Stimulated activated naive CD8-positive, alpha-beta T cell treated with anti-CD3 and anti-CD28 coated beads, Interleukin-15, amount 100 ng/mL, for 72 hours (primary cell): ENCODE measurements at places on chromosomes 1 and 21.
A peak's percentile ranks its signal among the peaks of the same experiment; 100 is the strongest.

DNA sequence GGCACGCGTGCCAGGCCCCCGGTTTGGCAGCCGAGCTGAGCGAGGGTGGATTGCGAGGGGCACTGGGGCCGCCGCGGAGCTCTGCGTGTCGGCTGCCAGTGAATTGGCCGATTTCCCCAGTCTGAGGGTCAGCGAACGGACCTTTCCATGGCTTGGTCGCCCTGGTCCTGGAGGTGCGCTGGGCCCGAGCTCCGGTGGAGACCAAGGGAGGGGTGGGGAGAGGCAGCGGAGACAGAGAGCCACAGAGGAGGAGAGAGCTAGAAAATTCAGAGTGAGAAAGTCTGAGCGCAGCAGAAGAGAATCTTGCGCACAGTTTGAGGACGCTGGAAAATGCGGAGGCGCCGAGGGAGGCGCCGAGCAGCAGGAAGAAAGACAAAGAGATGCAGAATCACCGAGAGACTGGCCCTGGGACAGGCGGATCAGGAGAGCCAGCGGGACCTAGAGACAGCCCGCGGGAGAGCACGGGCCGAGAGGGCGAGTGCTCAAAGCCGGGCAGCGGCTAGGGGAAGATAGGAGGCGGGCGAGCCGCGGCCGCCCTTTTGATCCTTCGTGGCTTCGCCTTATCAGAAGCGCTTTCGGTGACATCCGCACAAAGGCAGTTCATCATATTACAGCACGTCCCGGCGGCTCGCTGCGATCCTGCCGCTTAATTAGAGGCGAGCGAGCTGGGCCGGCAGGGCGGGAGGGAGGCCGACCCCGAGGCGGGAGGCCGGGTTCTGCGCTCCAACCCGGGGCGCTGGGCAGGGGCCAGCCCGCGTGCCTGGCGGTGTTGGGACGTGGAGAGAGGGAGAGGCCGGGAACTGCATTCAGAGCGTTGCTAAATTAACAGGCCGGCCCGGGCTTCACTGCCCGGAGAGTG is 12.7 kb downstream of the PAX7 start:
- peak; percentile 27 for DNase-seq

DNA sequence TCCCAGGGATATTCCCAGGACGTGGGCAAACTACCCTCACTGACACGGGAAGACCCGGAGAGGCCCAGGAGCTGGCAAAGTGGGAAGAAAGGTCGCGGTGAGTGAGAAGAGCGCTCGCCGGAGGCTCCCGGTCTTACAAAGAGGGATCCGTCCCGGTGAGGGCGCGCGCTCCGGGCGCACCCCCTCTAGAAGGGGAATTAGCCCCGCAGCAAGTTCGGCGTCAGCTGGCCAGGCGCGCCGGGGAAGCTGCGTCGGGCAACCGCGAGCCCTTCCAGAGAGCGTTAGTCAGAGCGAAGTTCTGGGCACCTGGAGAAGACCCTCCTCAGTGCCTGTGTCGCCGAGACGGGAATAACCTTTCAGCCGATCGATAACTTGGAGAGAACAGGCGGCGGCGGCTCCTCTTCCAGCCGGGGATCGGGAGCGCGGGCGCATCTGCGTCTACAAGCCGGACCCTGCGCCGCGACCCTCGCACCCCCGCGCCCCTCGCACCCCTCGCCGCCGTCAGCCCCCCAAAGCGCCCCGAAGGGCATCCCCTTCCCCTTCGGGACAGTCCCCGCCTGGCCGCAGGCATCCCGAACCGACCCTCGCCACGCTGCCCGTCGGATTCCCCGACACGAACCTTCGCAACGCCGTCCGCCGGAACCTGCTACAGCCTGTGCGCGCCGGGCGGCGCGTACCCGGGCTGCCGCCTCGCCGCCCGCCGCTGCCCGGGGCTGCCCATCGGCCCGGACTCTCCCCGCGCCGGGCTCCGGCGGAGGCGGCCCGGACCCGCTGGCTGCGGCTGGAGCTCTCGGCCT is 485 bp downstream of the SIPA1L2 start:
- peak; percentile 32 for DNase-seq

DNA sequence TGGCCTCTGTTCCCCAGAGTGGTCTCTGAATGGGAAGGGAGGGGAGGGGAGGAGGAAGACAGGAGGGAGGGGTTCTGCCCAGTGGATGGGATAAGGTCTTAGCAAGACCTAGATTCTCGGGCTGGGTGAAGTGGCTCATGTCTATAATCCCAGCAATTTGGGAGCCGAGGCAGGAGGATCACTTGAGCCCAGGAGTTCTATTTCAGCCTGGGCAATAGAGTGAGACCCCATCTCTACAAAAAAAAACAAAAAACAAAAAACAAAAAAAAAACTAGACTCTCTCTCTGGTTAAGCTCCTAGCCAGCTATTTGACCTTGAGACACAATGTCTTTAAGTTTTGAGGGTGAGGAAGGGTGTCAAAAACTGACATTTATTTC is 11.4 kb downstream of the UQCRHL start:
- no peak for DNase-seq

GRCh38 chr1:63774617-63775417 is 1.0 kb downstream of the ROR1 start:
- DNase-seq: peak; percentile 7

GRCh38 chr1:147515045-147515869 is 26.0 kb upstream of the BCL9 start:
- no peak for DNase-seq
